ENCODE measurements at places on chromosomes 2 and 18.

DNA sequence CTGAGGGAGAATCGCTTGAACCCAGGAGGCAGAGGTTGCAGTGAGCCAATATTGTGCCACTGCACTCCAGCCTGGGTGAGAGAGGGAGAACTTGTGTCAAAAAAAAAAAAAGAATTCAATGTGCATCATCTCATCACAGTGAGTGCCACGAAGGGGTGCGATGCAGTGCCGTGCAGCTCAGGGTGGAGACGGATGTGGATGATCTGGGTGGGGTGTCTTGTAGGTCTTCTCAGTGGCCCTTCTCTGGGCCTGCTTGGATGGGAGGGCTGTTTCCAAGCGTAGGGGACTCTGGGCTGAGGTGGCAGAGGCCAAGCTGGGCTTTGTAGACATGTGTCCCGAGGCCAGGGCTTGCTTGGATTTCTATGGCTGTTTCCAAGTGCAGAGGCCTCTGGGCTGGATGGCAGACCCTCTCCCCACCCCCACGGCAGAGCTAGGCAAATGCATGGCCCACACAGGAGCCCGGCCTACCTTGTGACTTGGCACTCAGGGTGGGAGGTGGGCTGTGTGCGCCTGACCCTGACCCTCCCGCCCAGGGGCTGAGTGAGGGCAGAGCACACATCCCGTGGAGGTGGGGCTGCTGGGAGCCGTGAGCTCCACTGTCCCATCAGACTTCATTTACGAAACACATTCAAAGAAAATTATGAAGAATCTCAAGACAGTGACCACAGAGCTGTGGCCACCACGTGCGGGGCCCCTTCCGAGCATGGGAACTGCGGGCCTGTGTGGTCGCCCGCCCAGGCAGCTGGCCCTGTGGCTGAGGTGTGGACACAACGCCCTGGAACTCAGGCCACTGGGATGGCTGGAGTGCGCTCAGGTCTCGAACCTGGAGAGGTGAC lies 76.4 kb downstream of the ASB1 start:
- DNase-seq = no peak

DNA sequence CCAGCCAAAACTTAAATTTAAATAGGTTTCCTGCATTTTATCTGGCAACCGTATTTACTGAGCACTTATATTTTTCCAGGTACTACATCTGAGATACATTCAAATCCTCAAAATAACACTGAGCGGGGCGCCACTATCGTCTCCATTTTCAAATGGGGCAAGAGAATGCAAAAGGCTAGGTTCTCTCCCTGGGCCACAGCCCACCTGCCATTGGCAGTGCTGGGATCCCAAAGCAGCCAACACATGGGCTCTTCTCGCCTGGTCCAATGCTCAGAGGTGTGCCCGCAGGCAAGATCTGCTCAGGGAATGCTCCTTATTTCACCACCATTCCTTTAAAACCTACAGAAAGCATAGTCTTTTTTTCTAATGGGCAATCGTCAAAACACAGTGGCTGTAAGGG lies 11.3 kb upstream of the ID2 start:
- DNase-seq = no peak

GRCh38 chr2:127386246-127386645 lies 1.5 kb downstream of the MAP3K2 start:
- no peak for DNase-seq

DNA sequence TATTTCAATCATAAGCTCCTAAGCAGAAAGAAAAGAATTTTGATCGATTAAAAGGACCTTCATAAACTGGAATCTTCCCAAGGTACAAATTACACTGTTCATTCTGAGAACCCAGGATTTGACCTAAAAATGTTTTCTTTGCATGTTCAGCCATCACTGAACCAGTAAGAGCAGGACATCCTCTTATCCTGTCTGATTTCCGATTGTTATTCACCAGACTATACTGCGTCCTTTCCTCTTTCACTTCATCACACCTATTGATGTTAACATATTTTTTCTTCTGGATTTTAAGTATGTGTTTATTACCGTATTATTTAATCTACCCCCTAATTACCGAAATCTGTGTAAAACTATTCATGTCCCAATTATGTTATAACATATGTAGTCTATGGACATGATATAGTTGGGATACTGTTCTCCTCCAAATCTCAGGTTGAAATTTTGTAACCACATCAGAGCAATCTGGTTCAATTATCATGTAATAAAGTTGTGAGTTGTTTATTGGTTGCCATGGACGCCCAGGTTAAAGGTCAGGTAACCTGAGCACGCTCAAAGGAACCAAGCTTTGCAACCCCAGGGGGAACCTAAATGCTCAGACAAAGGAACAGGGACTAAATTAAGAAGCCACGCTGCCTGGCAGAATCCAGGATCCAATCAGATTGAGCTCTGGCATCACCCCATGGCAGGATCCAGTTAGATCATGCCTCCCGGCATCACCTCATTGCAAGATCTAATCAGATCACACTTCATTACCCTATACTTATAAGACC lies 11.6 kb upstream of the TBC1D8 start:
- DNase-seq = no peak

DNA sequence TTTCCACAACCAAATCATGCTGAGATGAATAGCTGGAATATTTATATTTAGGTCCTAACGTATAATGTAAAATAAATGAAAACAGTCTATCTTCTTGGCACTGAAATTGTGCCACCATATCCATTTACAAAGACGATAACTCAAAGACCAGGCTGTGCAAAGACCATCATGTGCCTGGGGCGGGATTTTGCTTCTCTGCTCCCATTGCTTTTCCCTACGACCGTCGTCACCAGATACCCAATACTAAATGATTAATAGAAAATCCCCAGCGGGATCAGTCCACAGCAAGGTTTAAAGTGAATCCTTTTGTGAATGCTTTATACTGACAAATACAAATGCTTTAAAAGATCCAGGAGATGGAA lies 194.3 kb upstream of the ARL4C start:
- no peak for DNase-seq

DNA sequence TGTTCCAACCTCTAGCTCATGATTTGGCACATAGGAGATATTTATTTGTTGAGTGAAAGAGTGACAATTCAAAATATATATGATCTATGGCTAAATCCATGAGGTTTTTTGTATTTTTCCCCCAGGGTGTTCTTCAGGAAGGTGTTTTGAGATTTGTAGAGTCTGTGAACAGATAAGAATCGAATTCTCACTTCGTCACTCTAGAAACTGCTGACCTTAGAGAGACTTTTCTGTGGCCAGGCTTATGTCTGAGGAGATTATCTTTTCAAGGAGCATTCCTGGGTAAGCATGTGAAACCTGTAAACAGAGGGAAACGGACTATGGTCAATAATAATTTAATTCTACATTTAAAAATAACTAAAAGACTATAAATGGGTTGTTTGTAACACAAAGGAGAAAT lies 849 bp upstream of the ITGB6 start:
- no peak for DNase-seq

DNA sequence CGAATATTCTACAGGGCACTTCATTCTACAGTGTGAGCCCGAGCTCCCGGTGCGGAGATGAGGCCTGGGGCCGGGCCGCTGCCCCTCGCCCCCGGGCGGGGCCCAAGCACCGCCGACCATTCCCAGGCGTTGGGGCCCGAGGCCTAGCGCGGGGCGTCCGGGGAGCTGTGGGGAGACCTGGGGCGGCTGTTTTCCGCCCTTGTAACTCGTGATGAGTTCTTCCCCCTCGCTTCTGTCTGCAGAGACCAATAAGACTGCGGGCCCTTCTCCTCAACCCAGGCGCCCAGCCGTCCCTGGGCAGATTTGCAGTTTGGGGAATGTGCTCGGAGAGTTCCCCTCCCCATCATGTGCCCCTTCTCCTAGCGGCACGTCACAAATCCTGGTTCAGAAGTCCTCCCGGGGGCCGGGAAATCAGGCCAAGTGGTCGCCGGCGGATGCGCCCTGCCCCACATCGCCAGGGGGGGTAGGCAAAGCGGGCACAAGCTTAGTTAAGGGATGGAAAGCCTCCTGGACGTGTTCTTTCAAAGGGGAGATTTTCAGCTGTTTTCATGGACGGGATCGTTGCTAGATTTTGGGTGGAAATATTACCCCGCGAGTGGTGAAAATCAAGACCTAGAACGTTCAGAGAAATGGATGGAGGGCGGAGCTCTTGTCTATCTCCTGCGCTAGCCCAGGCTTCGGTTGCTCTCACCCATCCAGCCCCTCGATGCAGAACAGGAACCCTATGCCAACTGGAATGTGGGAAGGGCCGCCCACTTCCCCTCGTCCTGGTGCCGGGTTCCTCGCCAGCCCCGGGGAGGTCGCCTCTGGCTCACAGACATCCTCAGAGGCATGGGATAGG lies 18.8 kb upstream of the HAAO start:
- peak; percentile 29 for DNase-seq

Measured in hepatic stellate cell (primary cell).